Kidney epithelial cell (primary cell): ENCODE measurements at places on chromosomes 1 and 21.

DNA sequence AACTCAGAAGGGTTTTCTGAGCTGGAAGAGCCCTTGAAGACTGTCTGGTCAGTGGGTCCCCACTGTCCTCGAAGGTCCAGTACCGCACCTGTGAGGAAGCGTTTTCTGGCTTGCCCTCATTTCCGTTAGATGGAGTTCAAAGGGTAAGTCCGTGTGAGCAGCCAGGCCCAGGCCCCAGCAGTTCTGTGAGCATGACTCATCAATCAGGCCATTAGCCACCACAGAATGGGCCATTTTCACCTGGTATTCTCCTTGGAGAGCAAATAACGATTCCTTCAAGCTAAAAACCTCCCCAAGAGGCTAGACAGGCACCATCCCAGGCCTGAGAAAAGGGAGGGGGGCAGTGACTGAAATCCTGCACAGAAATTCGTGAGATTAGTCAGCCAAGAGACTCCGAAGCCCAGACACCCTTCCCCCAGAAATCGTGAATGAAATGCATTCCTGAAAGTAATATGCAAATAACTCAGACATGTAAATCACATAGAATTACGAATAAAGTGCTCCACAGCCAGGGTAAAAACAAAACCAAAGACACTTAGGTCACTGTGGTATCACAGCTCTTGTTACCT is 66.0 kb downstream of the BCAR3 start:
- DNase-seq = no peak

DNA sequence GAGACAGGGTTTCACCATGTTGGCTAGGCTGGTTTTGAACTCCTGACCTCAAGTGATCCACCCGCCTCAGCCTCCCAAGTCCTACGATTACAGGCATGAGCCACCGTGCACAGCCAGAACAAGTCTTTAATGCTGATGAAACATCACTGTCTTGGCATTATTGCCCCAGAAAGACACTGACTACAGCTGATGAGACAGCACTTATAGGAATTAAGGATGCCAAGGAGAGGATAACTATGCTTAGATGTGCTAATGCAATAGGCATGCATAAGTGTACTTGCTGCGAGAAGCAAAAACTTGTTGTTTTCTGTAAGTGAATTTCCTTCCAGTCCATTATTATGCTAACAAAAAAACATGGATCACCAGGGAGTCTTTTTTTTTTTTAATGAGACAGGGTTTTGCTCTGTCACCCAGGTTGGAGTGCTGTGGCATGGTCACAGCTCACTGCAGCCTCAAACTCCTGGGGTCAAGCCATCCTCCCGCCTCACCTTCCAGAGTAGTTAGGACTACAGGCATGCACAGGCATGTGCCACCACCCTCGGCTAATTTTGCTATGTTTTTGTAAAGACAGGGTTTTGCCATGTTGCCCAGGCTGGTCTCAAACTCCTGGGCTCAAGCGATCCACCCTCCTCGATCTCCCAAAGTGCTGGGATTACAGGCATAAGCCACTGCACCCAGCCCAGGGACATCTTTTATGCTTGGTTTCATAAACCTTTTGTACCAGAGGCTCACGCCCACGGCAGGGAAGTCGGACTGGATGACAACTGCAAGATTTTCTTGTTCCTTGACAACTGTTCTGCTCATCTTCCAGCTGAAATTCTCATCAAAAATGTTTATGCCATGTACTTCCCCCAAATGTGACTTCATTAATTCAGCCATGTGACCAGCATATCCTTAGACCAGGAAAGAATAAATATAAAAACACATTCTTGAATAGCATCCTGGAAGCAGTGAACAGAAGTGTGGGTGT is 23.1 kb downstream of the RHEX start:
- DNase-seq = no peak

DNA sequence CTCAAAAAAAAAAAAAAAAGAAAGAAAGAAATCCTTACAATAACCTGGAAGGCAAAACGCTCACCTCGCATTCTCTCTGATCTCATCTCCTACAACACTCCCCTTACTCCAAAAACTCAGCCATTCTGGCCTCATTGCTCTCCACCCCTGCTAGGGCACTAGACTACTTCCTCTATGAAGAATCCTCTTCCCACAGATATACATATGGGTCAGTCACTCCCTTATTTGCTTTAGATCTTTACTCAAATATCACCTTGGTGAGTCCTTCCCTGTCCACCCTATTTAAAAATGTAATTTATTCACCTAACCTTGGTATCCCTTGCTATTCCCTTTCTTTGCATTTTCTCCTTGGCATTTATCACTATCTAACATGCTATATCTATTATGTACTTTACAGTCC is 24.6 kb upstream of the KIF1B start:
- DNase-seq = no peak

DNA sequence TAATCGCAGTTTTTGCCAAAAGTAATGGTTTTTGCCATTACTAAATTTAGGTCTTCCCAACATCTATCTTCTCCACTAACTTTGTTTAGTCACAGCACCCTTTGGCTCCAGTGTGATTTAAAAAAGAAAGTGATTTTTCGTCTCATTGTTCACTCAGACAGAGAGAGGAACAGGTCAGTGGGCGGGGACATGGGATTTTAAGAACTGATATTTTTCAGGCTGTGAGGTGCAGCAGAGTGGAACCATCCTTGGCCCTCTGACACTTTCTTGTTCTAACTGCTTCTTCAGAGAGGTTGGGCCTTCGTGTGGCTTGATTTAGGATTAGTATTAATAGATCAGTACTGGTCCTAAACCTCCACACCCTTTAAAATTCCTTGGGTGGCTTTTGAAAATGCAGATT is 38.8 kb downstream of the CASQ2 start:
- DNase-seq = no peak

GRCh38 chr1:47914218-47914938 is 82.8 kb downstream of the TRABD2B start:
- DNase-seq = no peak

GRCh38 chr1:68112835-68113243 is 62.4 kb upstream of the DIRAS3 start:
- no peak for DNase-seq

DNA sequence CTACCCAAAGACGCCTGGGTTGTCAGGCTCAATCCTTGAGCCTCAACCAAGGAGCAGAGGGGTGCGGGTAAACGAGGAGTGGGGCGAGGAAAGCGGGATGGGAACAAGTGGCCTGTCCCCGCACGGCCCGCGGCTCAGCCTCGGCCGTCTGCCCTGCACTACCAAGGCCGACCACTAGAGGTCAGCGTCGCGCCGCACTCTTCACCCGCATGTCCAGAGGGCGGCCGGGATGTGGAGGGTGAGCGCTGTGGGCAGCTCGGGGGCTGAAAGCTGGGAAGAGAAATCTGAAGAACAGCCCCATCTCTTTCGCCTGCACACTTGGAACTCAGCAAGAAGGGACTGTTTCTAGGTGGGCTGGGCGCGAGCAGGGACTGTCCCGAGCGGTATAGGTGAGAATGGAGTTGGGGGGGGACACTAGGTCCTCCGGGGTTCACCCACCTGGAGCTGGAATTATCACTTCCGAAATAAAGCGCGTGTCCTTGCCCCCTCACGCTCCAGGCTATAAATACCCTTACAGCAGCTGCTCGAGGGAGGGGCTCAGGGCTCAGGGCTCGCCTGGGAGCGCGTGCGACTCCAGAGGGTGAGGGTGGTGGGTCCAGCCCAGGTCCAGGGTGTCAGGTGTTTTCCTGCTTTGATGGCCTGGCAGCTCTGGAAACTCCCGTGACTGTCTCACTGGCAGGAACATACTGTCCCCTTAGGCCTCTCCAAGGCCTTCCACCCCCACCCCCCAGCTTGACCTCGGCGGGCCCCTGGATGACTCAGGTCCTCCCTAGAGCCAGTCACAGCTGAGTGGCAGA is 9.8 kb downstream of the SLC30A2 start:
- peak; percentile 45 for DNase-seq
